Activated naive CD4-positive, alpha-beta T cell treated with anti-CD3 and anti-CD28 coated beads for 36 hours (primary cell): ENCODE measurements at places on chromosomes 2 and 18.

- peak; percentile 17 for DNase-seq
- peaks cover 6% of the 10 kb centered on the region for H3K27me3 ChIP-seq
- no peak overlapping the region for H3K27ac ChIP-seq
- no peaks in the 10 kb centered on the region for H3K4me1 ChIP-seq
- H3K36me3 ChIP-seq, result no peaks in the 10 kb centered on the region
Observed at GRCh38 chr2:149561309-149561926, 26.2 kb downstream of the MMADHC start.

GRCh38 chr2:177754492-177754873 lies 318.1 kb downstream of the PDE11A start:
- DNase-seq, result no peak
- peaks cover 5% of the 10 kb centered on the region for H3K27me3 ChIP-seq
- H3K27ac ChIP-seq, result no peak overlapping the region
- no peak overlapping the region for H3K4me3 ChIP-seq
- H3K4me1 ChIP-seq, result no peaks in the 10 kb centered on the region

GRCh38 chr2:152097290-152097800 lies 1.5 kb downstream of the CACNB4 start:
- H3K4me3 ChIP-seq, result peak overlapping the region; percentile 78
- peaks cover 36% of the 10 kb centered on the region for H3K27me3 ChIP-seq
- H3K36me3 ChIP-seq, result peaks cover 2% of the 10 kb centered on the region
- no peak for DNase-seq

DNA sequence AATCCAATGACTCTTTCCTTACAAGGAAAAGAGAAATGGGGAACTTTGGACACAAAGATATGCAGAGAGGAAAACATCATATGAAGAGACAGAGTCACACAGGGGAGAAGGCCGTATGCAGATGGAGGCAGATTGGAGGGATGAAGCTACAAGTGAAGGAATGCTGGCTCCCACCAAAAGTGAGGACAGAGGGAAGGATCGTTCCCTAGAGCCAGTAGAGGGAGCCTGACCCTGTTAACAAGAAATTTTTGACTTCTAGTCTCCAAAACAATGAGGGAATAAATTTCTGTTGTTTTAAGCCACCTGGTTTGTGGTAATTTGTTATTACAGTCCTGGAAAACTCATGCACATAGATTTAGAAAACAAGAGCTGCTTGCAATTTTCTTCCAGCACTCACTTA lies 169.3 kb downstream of the PMAIP1 start:
- H3K27me3 ChIP-seq, result peaks cover 3% of the 10 kb centered on the region
- H3K27ac ChIP-seq, result no peak overlapping the region
- H3K36me3 ChIP-seq, result no peaks in the 10 kb centered on the region
- no peaks in the 10 kb centered on the region for H3K4me1 ChIP-seq
- no peak for DNase-seq

DNA sequence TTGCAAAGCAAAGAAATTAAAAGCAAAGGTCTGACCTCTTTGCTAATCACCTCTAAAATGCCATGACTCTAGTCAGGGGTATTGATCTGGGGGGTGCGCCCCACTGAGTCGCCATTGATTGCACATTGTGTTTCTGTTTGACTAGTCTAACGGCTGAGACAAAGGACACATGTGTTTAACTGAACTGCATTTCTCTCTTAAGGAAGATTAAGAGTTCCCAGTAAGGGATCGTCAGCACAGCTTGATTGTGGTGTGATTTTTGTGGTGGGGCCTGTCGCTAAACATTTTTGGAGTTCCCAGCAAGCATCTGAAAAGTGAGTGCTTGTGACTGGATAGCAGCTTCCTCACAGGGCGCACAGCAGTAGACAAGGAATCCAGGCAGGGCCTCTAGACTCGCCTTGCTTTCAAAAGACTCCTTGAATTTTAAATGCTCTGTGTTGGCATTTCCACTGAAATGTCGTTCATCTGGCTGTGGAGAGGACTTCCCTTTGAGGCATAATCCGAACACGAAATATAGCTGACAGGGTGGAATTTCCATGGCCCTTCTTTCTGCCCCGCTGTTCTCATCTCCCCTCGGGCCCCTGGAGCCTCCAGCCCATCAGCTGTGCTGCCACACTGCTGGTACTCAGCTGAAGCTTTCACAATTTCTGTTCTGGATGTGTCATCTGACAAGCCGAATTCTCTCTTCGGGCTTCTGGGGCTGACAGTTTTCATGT lies 126.3 kb downstream of the FAM168B start:
- no peak overlapping the region for H3K27ac ChIP-seq
- peaks cover 7% of the 10 kb centered on the region for H3K4me1 ChIP-seq
- DNase-seq, result no peak
- no peak overlapping the region for H3K4me3 ChIP-seq
- no peaks in the 10 kb centered on the region for H3K36me3 ChIP-seq

GRCh38 chr2:45432406-45432805 lies 178.7 kb downstream of the SRBD1 start:
- H3K27me3 ChIP-seq, result no peaks in the 10 kb centered on the region
- peaks cover 7% of the 10 kb centered on the region for H3K4me1 ChIP-seq
- no peak overlapping the region for H3K27ac ChIP-seq
- no peak overlapping the region for H3K4me3 ChIP-seq
- H3K36me3 ChIP-seq, result peaks cover 37% of the 10 kb centered on the region

DNA sequence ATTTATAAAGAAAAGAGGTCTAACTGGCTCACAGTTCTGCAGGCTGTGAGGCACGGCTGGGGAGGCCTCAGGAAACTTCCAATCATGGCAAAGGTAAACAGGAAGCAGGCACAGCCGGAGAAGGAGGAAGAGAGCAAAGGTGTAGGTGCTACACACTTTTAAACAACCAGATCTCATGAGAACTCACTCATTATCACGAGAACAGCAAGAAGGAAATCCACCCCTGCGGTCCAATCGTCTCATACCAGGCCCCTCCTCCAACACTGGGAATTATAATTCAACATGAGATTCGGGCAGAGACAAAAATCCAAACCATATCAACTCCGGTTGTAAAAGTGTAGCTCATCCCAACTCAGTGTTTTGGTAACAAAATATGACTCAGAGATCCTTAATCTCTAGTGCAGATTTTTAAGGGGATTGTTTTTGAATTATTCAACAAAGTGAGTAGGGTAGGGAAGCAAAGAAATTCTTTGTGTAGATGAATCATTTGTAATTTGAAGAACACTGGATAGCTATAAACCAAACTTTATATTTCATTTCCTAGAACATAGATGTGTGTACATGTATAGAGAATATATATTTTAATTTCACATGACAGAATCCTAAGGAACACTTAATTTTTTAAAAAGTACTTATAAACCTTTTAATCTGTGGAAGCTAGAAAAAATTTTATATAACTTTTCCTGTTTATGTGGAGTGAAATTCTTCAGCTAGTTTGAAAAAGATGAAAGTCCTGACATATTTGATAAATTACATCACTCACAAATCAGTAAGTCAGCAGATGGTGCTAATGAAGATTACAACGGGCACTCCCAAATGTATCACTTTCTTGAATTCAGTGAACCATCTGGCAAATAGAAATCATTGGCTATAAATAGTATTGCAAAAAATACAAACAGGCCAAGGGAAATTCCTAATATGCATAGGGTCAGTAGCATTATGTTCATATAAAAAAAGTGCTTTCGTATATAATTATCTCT lies 130.1 kb downstream of the OLA1 start:
- H3K4me1 ChIP-seq, result peaks cover 4% of the 10 kb centered on the region
- no peaks in the 10 kb centered on the region for H3K27me3 ChIP-seq
- DNase-seq, result no peak
- no peak overlapping the region for H3K27ac ChIP-seq

- H3K36me3 ChIP-seq, result no peaks in the 10 kb centered on the region
- no peak overlapping the region for H3K27ac ChIP-seq
- DNase-seq, result no peak
- H3K4me1 ChIP-seq, result no peaks in the 10 kb centered on the region
- H3K27me3 ChIP-seq, result peaks cover 15% of the 10 kb centered on the region
Observed at GRCh38 chr2:17621781-17622180, 81.3 kb downstream of the VSNL1 start.

DNA sequence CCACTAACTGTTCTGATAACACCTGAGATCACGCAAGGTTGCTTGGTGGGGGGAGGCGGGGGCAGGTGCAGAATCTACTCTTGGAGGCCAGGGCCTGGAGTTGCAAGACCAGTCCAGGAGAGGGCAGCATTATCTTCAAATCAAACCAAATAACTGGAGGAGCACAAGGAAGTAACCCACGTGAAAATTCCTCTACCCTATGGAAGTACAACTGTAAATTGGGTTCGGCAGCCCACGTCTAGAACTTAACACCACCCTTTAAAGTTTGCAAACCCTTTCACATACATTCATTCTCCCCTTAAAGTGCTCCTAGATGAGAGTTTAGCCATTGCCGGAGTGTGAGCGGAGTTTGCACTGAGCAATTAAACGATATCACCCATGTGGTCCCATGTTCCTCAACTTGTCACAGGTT lies 19.6 kb upstream of the CXCR1 start:
- DNase-seq, result peak; percentile 87
- no peak overlapping the region for H3K27ac ChIP-seq
- H3K36me3 ChIP-seq, result no peaks in the 10 kb centered on the region
- no peak overlapping the region for H3K4me3 ChIP-seq

- H3K4me1 ChIP-seq, result no peaks in the 10 kb centered on the region
- DNase-seq, result no peak
- no peaks in the 10 kb centered on the region for H3K36me3 ChIP-seq
- no peak overlapping the region for H3K27ac ChIP-seq
- no peak overlapping the region for H3K4me3 ChIP-seq
Observed at GRCh38 chr18:7190547-7191156, 40.2 kb upstream of the LRRC30 start.

GRCh38 chr2:151729837-151730236 lies 4.4 kb downstream of the NEB start:
- H3K4me1 ChIP-seq, result peaks cover 5% of the 10 kb centered on the region
- H3K27me3 ChIP-seq, result no peaks in the 10 kb centered on the region
- no peaks in the 10 kb centered on the region for H3K36me3 ChIP-seq
- H3K4me3 ChIP-seq, result no peak overlapping the region
- no peak overlapping the region for H3K27ac ChIP-seq

GRCh38 chr2:65402780-65403528 lies 29.4 kb downstream of the SPRED2 start:
- H3K4me1 ChIP-seq, result peaks cover 18% of the 10 kb centered on the region
- no peak overlapping the region for H3K4me3 ChIP-seq
- DNase-seq, result no peak

DNA sequence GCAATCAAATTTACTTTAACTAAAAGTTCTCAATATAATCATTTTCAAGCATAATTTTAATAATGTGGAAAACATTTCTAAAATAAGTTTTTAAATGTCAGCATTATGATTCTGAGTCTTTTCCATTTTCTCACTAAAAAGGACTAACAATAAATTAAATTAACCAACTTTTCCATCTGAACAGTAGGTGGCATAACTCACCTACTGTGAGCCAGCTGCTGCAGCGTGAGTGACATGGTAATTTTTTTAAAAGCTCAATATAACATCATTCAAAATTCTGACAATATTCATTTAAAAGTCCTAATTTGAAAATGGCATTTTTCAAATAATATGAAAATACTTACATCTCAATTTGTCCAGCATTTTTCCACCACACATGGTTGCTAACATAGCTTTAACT lies 66.5 kb downstream of the DTNB start:
- peak; percentile 20 for DNase-seq
- no peaks in the 10 kb centered on the region for H3K36me3 ChIP-seq
- no peak overlapping the region for H3K27ac ChIP-seq
- H3K4me3 ChIP-seq, result no peak overlapping the region
- peaks cover 8% of the 10 kb centered on the region for H3K4me1 ChIP-seq

DNA sequence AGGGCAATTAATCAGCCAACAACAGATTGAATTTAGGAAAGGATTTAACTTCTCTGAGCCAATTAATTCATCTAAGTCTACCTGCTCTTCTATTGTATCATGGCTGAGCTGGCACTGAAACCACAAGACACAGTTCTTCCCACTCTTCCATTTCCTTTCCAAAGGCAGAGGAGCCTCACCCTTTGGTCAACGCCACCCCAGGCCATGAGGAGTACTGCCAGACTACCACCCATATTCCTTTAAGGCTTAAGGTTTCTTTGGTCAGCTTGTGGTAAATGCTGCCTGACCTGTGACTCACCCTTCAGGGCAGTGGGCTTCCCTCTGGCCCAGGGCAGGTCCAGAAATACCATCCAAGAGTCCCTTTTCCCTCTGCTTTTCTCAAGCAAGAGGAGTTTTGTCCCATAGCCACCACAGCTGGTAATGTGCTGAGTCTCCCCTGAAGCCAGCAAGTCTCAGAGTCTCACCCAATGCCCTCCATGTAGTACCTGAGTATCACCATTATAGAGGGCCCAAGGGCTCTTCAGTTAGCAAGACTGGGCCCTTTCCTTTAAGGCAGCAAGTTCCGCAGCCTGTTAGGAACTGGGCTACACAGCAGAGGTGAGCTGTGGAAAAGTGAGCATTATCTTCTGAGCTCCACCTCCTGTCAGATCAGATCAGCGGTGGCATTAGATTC lies 900.5 kb upstream of the CRIM1 start:
- H3K4me3 ChIP-seq, result no peak overlapping the region
- DNase-seq, result no peak
- H3K27ac ChIP-seq, result no peak overlapping the region
- no peaks in the 10 kb centered on the region for H3K36me3 ChIP-seq
- H3K4me1 ChIP-seq, result no peaks in the 10 kb centered on the region
- no peaks in the 10 kb centered on the region for H3K27me3 ChIP-seq

DNA sequence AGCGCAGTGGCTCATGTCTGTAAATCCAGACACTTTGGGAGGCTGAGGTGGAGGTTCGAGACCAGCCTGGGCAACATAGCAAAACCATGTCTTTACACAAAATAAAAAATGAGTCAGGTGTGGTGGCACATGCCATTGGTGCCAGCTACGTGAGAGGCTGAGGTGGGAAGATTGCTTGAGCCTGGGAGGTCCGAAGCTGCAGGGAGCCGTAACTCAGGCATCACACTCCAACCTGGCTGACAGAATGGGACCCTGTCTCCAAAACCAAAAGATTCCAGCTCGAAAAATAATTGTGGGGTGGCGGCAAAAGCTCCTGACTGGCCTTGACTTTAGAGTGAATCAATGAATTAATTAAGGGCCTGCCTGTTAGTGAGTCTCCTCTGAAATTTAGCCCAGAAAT lies 1.2 kb upstream of the ALPP start:
- no peaks in the 10 kb centered on the region for H3K4me1 ChIP-seq
- DNase-seq, result no peak
- no peak overlapping the region for H3K4me3 ChIP-seq
- no peak overlapping the region for H3K27ac ChIP-seq
- H3K27me3 ChIP-seq, result peaks cover 6% of the 10 kb centered on the region
- no peaks in the 10 kb centered on the region for H3K36me3 ChIP-seq

- H3K4me3 ChIP-seq, result no peak overlapping the region
- DNase-seq, result no peak
- H3K27me3 ChIP-seq, result peaks cover 12% of the 10 kb centered on the region
Observed at GRCh38 chr18:69367104-69367503, 33.6 kb upstream of the DOK6 start.

- H3K36me3 ChIP-seq, result no peaks in the 10 kb centered on the region
- H3K27ac ChIP-seq, result no peak overlapping the region
- H3K27me3 ChIP-seq, result no peaks in the 10 kb centered on the region
- H3K4me3 ChIP-seq, result no peak overlapping the region
- DNase-seq, result no peak
- no peaks in the 10 kb centered on the region for H3K4me1 ChIP-seq
Observed at GRCh38 chr2:15658911-15659310, 67.2 kb downstream of the DDX1 start.
